NCI-H187 treated with DMSO at 0.1 percent for 48 hours (cell line): ENCODE measurements at places on chromosomes 4 and X.

DNA sequence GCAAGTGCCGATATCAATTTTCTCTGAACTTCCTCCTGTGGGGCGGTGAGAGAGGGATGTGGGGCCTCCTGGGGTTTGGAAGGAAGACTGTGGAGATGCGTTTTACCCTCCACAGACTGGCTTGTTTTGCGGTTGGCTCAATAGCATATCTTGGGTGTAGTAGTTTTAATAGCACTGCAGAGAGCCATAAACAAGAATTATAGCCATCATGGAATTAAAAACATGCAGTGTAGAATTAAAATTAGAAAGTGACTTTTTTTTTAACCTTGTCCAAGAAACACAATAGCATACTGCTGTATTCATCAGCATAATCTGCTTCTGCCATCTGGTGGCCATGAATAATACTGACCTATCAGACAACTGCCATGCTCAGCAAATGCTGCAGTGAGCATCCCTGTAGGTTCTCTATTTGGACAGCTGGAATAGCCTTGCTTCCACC is 47.3 kb upstream of the SCML1 start:
- DNase-seq = no peak

DNA sequence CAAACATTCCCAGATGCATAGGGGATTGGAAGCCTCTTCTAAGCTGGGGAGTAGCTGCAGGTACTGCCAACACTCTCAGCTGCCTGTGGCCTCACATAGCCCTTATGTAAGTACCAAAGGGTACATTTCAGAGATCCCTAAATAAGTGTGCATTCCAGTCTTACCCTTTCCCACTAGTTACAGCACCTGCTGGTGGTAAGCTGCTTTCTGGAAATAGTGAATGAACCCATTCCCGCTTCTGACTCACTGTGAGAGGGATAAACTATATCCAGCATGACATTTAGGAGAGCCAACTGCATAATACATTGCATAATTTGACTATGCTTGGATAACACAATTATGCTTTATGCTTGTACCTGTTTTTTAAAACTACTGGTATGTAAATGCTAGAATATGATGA is 149.0 kb downstream of the FAM13A start:
- no peak for DNase-seq

DNA sequence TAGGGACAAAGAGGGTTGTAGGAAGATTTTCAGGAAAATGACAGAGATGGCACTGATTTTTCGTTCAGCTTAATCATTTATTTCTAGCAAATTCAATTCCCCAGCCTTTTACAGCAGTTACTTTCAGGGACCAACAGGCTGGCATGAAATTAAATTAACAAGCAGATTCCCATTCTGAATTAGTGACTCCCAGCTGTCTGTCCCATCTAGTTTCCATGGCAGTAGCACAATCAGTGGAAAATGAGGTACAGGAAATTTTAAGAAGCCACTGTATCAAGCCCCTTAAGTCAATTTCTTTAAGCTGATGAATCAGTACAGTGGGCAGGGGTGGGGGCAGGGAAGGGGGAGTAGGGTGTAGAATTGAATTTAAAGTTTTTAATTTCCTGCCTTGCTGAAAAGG is 121.1 kb upstream of the TEX13C start:
- DNase-seq = no peak

DNA sequence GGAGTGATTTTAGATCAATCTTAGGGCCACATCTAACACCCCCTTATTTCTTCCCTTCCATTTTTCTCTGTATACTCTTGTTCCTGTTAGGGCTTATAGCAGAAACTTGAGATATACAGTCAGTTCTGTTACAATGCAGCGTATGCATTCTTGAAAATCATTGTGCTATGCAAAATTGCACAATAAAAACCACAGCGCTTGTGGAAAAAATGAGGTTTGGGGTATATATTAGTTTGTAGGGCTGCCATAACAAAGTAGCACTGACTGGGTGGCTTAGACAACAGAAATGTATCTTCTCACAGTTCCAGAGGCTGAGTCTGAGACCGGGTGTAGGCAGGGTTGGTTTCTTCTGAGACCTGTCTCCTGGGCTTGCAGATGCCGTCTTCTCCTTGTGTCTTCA is 59.0 kb downstream of the WWC2 start:
- DNase-seq = no peak

DNA sequence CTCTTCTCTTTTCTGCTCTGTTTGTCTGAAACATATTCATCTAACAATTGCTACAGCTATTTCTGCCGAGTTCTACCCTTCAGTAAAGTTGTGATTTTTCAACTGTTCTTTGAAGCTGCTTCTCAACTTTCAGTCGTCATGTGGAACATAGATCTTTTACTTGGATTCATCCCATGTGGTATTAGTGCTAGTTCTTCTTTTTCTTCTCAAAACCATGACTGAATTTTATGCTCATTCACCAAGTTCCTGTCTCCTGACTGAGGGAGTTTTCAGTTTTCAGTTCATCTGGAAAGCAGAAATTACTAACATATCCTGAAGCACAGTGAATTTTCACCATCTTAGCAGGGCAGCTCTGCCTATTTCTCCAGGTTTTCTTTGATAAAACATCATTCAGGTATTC is 12.1 kb downstream of the ACSL4 start:
- no peak for DNase-seq

DNA sequence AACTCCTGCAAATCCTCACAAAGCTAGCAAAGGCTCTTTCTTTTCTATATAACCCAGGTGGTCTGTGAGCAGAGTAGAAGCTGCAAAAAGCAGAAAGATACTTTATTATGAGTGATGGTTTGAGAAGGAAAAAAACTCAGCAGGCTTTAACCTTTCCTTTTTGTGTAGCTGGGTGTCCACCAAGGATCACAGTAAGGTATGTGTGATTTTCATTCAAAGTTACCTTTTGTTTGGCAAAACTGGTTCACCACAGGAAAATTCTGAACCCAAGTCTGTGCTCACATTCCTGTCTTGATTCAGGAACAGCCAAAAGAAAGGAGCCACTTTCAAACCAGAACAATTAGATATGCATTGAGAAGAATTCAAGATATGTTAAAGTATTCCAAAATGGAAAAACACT is 35.7 kb downstream of the FRAS1 start:
- no peak for DNase-seq

- no peak for DNase-seq
Observed at GRCh38 chr4:130395871-130396270, 1299.9 kb downstream of the C4orf33 start.

GRCh38 chr4:6779667-6780565 is 2.6 kb upstream of the KIAA0232 start:
- peak; percentile 78 for DNase-seq

- DNase-seq = no peak
Observed at GRCh38 chr4:39700554-39700953, 2.6 kb downstream of the UBE2K start.

GRCh38 chr4:151604238-151604637 is 156.6 kb downstream of the GATB start:
- DNase-seq = no peak

DNA sequence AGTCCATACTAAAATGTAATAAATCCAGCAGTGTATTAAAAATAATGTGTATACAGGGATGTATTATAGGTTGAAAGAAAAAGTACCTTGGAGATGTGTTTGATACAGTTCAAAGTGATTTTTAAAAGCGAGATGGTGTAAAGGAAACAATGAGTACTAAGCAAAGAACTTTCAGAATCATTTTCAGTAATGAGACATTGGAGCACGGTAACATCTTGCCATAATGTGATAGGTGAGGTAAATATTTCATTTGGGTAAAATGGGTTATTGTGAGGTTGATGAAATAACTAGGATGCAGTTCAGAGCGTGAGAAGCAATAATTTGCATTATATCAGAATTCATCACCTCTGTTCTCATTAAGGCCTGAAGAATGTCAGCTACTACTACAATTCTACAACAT is 25.9 kb downstream of the EIF2S3 start:
- DNase-seq = no peak

- no peak for DNase-seq
Observed at GRCh38 chrX:1108501-1109445, 103.7 kb downstream of the CRLF2 start.

GRCh38 chrX:86946569-86946968 is 571.0 kb upstream of the KLHL4 start:
- no peak for DNase-seq

DNA sequence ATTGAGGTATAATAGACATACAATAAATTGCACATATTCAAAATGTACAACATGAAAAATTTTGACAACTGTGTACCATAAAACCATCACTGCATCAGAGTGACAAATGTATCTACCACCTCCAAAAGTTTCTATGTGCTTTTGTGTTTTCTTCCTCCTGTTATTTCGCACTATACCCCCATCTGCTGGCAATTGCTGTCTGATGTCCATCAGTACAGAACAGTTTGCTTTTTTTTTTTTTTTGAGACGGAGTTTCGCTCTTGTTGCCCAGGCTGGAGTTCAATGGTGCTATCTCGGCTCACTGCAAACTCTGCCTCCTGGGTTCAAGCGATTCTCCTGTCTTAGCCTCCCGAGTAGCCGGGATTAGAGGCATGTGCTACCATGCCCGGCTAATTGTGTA is 154.3 kb upstream of the GIMD1 start:
- no peak for DNase-seq

- DNase-seq = no peak
Observed at GRCh38 chrX:102859550-102859871, 77.6 kb upstream of the RAB40AL start.

DNA sequence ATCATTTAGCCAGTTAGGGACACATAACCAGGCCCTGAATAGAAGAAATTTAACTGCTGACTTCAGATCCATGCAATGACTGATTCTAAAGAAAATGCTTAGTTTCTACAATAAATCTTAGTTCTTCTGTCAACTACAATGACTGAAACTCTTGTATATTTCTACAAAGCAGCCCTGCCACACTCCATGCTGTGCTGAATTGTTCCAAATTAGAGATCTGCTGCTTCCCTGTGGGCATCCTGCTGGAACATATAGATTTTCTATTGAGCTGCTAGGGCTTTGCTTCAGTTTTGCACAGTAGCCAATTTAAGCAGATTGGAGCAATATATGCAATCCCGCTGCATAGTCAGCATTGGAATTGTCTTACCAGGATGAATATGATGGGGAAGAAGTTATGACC is 312.8 kb upstream of the SMIM31 start:
- no peak for DNase-seq

- DNase-seq = peak; percentile 2
Observed at GRCh38 chrX:24395775-24396174, 35.3 kb downstream of the SUPT20HL1 start.

DNA sequence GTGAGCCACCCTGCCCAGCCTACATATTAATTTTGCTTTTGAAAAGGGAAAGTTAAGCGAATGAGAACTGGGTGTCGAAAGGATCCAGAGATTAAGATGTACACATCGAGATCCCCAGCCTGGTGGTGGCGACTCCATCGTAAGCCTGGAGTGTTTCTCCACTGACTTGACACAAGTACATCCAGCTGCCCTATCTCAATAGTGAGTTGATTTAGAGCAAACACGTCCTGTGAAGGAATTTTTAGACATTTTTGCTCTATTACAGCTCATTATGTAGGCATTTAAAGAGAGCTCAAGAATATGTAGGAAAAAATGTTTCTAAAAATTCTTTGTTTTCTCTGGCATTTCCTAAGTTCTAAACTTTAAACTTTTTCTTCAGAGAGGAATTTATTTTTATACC is 11.7 kb upstream of the CLDN34 start:
- DNase-seq = no peak

- no peak for DNase-seq
Observed at GRCh38 chr4:85370400-85371032, 104.4 kb upstream of the ARHGAP24 start.

DNA sequence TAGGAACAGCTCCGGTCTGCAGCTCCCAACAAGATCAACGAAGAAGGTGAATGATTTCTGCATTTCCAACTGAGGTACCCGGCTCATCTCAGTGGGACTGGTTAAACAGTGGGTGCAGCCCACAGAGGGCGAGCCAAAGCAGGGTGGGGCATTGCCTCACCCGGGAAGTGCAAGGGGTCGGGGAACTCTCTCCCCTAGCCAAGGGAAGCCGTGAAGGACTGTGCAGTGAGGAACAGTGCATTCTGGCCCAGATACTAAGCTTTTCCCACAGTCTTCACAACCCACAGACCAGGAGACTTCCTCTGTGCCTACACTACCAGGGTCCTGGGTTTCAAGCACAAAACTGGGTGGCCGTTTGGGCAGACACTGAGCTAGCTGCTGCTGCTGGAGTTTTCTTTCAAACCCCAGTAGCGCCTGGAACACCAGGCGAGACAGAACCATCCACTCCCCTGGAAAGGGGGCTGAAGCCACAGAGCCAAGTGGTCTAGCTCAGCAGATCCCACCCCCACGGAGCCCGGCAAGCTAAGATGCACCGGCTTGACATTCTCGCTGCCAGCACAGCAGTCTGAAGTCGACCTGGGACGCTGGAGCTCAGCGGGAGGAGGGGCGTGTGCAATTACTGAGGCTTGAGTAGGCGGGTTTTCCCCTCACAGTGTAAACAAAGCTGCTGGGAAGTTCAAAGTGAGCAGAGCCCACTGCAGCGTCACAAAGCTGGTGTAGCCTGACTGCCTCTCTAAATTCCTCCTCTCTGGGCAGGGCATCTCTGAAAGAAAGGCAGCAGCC is 84.6 kb downstream of the THOC2 start:
- no peak for DNase-seq

DNA sequence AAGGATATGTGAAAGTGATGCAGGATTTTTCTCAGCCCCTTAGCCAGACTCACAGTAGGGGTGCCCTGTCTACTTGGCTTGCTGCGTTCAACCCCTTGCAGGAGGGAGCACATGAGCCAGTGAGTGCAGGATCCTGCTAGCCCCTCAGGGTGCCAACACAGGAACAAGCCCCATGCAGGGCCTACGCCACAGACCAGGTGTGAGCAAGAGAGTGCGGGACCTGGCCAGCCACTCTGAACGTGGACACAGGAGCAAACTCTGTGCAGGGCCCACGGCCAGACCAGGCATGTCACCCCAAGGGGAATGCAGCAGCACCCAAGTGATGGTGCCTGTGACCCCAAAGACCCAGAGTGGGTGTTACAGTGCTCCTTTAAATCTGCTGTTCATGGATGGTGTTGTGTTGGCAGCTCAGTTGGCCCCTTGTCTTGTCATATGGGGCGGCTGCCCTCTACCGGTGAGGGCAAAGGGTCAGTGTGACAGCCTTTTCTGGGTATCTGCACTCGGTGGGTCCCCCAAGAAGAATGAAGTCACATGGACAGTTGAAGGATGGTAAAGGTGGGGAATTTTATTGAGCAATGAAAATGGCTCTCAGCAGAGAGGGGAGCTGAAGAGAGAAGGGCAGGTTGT is 188.4 kb upstream of the MAOA start:
- DNase-seq = no peak

DNA sequence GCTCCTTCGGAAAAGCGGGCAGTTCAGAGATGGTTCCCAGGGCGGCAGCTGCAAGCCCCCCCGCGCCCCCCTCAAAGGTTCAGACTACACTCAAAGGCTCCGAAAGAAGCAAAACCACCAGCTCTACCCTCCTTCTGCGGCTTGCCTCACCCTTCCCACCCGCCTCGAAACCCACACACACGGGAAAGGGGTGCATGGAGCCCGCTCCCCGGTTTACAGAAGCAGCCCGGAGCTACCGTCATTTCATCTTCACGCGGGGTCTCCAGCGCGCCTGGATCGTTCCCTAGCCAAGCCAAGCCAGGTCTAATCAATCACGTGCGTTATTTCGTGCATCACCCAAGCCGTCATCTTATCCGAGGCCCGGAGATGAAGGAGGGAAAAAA is 1.2 kb downstream of the NLGN4X start:
- DNase-seq = no peak
